ENCODE measurements at places on chromosomes 6 and 20. TPM values are rescaled to one million over a fixed set of nuclear protein-coding genes. Genes with fewer than 3 reads are reported as not detected.

The LRRC73 gene
- total RNA-seq: 0.21 TPM

The SLC44A4 gene
- total RNA-seq: 0.18 TPM

The ADGRF5 gene
- not detected for total RNA-seq

The LKAAEAR1 gene
- 0.25 TPM for total RNA-seq

The GTSF1L gene
- not detected for total RNA-seq

The DUSP15 gene
- not detected for total RNA-seq

The HRH3 gene
- not detected for total RNA-seq

The TMEM170B gene
- 0.62 TPM for total RNA-seq

The SCRT2 gene
- total RNA-seq: not detected

The GSTA2 gene
- total RNA-seq: not detected

The TUBB2B gene
- 0.41 TPM for total RNA-seq

The PTGIS gene
- 31.0 TPM for total RNA-seq

The IMPG1 gene
- total RNA-seq: not detected

The MYB gene
- total RNA-seq: 82.5 TPM

The WFDC12 gene
- not detected for total RNA-seq

The OLIG3 gene
- total RNA-seq: not detected

The HLA-DRA gene
- 20.8 TPM for total RNA-seq

The GSTA3 gene
- total RNA-seq: not detected

The SPATA25 gene
- 1.1 TPM for total RNA-seq

The FAM162B gene
- total RNA-seq: not detected

The NT5E gene
- 15.4 TPM for total RNA-seq

The GPSM3 gene
- 90.7 TPM for total RNA-seq

The HSPA1L gene
- total RNA-seq: 2.1 TPM

The CD109 gene
- total RNA-seq: 24.4 TPM

The LPA gene
- not detected for total RNA-seq

The HEY2 gene
- not detected for total RNA-seq

The RSPH9 gene
- total RNA-seq: not detected

The TNNC2 gene
- total RNA-seq: 0.28 TPM

The FHL5 gene
- not detected for total RNA-seq

The TUBB2A gene
- 7.2 TPM for total RNA-seq

The MRAP2 gene
- total RNA-seq: not detected

The TINAG gene
- not detected for total RNA-seq

The NKX2-2 gene
- total RNA-seq: not detected

The PRDM13 gene
- total RNA-seq: not detected

The RIPPLY2 gene
- total RNA-seq: not detected

The C6orf141 gene
- not detected for total RNA-seq

The PSORS1C2 gene
- not detected for total RNA-seq

The ANKRD6 gene
- total RNA-seq: 2.2 TPM

The DCBLD1 gene
- total RNA-seq: 4.0 TPM

The MDFI gene
- not detected for total RNA-seq

The SMLR1 gene
- not detected for total RNA-seq

The THBS2 gene
- total RNA-seq: not detected

The SPTLC3 gene
- total RNA-seq: 0.68 TPM

The POLH gene
- 44.5 TPM for total RNA-seq

The C6orf15 gene
- total RNA-seq: not detected

The LY6G6D gene
- not detected for total RNA-seq

The TULP1 gene
- total RNA-seq: not detected

The SALL4 gene
- total RNA-seq: 2.3 TPM

The TTK gene
- 26.2 TPM for total RNA-seq

The OPN5 gene
- total RNA-seq: not detected

The MAFB gene
- total RNA-seq: 0.83 TPM

The TFAP2B gene
- total RNA-seq: not detected

The PRL gene
- total RNA-seq: not detected

The TRIM10 gene
- total RNA-seq: 0.09 TPM

The SDC4 gene
- total RNA-seq: 136 TPM

The PAX1 gene
- not detected for total RNA-seq
